ENCODE measurements at places on chromosomes 2 and 18.

- DNase-seq: no peak
These were observed 8.5 kb downstream of the ACOXL start for GRCh38 chr2:110740747-110741349.

DNA sequence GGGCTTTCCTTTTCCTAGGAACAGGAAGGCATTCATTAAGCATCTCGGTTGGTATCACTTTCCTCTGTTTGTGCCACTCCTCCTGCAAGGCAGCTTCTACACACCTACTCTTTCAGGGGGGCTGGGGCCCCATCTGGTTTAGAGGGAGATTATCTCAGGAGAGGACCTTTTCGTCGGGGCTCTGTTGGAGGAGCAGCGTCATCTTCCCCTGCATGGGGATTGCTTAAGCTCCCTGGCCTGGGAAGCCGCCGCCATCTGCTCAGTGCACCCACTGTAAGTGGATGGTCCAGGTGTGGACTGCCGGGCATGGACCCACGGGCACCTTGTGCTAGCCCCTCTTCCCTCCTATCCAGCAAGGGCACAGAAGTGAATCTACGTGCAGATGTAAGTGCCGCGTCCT lies 355.3 kb upstream of the SMIM21 start:
- DNase-seq: no peak

DNA sequence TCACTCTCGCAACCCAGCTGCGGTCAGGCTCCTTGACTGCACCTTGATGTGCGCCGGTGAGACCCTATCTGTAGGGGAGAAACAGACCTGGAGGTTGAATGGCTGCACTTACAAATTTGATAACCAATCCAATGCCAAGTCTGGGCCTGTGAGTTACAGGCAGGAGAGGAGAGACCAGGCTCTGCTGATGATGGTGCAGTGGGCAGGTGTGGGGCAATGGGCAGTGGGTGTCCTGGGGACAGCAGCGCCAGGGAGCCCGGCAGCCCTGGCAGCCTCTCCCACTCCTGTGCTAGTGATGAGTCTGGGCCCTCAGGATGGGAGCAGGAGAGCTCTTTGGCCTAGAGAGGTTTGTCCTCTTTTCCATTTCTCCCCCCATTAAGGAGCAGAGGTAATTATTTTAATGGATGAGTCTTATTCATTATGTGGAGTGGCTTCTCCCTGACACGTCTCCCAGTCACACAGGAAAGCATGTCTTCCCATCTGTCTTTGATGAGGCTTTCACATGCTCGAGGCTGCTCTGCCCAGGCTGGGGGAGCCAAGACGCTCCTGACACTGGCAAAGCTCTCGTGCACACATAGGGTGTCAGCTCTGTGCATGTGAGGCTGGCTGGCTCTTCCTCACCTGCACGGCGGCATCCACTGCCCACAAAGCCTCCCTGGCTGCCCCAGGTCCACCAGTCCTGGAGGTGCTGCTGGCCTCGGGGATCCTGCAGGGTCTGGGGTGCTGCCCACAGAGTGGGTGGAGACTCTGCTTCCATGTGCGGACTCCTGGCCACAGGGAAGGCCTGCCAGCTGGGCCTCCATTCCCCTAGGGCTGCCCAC lies 10.0 kb upstream of the ALLC start:
- no peak for DNase-seq

DNA sequence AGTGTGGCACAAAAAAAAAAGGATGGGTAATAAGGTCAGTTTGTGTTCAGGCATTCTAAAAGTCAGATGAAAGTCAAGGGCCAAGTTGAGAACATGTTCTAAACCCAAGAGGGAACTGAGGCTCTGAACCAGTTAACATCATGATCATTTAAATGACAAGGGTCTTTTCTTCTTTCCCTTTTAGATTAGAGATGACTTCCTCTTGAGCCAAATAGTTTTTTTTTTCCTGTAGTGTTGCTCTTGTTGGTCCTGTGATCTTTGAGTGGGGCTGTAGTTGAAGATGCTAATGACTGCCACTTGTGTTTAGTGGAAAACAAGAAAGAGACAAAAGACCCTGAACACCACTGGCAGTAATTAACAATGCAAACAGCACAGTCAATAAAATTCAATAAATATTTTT lies 482.7 kb upstream of the SYT4 start:
- DNase-seq: no peak

GRCh38 chr18:65260030-65260429 lies 490.8 kb upstream of the CDH7 start:
- DNase-seq: no peak

DNA sequence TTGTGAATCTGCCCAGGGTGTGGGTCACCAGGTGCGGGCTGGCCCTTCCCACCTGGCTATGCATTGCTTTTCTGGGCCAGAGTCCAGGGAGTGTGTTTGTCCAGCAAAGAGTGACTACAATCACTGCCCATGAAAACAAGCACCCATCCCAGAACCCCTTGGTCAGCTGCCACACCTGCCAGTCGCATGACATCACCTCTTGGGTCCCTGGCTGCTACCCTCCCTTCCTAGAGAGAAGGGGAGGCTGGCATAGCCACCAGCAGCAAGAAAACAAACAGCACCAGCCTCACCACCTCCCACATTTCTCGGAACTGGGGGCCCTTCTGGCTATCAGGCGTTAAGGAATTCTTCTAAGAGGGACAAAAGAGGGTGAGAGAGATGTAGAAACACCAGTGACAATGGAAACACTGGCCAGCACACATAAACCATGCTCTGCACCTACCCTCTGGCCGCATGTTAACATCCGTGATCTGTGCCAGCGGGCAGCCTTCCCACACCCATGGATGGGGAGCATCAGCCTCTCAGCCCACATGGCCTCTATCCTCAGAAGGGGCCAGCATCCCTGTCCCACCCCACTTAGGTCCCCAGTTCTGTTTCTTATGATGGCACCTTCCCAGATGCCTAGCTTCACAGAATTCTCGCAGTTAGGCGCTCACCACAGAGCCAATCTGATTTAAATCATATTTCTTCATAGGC lies 109.7 kb upstream of the GLI2 start:
- no peak for DNase-seq

DNA sequence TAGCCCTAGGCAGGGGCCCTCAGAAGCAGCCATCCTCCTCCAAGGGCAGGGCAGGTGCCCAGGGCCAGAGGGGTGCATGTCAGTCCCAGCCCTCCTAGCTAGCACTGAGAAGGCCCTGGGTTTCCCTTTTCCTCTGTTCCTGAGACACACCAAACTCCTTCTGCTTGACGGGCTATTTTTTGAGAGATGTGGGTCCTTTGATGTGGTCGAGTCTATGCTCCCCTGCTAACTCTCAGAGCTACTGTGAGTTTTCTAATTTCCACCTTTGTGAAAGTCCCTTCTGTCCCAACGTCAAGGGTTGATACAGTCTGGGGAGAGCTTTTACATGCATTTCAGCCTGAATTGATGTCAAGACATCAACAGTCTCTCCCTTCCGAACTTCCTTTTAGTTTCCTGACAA lies 51.4 kb downstream of the TRPM8 start:
- DNase-seq: no peak

DNA sequence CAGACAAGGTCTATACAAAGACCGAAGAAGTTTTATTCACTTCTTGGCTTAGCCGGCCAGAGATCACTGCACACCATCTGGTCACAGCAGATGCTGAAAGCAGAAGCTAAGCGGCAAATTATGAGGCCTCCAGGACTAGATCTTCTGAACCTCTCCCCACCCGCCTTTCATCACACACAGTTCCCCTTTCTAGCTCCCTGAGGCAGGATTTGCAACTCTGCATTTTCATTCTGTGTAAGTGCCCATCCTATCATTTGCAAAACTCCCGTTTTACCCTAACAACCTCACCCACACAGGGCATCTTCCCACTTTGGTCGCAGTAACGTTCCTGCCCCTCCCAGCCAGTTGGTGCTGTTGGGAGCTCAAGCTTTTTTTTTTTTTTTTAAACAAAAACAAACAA lies 3.1 kb upstream of the MOB1A start:
- DNase-seq: peak; percentile 96

DNA sequence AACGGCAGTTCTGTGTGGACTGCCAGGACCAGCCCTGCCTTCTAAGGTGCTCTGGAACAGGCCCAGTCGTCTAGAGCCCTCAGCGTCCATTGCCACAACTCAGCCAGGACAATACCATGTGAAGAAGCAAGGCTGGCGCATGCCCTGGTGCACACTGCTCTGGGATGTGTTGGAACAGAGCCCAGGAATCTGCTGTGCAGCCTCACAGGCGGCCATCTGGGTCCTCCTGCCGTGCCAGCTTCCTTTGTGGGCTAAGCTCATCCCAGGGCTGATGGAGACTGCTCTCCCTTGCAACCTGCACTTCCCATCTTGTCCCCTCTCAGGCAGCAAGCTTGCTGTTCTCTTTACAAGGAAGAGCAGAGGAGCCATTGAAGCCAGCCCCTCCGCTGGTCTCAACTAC lies 246.4 kb upstream of the PXDN start:
- no peak for DNase-seq

DNA sequence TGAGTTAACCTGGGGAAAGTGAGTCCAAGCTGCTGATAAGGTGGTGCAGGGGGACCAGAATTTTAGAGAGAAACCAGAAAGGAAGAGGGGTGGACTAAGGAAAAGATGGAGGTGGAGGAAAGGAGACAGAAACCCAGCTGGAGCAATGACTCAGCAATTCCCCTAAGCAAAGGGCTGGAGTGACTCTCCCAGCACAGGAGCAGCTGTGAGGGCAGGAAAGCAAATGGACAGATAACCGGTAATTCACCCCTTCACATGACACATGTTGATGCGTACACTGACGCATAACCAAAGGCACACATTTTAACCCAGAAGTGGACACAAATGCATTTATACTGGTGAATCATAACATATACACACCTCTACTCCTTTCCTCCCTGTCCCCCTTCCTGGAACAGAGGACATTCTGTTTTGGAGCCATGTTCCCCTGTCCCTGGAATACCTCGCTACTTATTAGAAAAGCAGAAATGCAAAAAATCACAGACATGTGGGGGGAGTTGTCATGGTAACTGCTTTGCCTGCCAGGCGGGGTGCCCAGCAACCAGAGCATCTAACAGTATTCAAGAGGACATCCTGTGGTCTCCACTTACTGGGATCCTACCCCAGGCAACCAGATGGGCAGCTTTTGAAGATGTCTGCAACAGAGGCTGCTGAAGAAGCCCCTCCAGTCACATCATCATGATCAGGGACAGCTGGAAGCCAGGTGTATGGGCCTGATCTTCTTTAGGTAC lies 4.7 kb downstream of the CDK5R2 start:
- DNase-seq: no peak

DNA sequence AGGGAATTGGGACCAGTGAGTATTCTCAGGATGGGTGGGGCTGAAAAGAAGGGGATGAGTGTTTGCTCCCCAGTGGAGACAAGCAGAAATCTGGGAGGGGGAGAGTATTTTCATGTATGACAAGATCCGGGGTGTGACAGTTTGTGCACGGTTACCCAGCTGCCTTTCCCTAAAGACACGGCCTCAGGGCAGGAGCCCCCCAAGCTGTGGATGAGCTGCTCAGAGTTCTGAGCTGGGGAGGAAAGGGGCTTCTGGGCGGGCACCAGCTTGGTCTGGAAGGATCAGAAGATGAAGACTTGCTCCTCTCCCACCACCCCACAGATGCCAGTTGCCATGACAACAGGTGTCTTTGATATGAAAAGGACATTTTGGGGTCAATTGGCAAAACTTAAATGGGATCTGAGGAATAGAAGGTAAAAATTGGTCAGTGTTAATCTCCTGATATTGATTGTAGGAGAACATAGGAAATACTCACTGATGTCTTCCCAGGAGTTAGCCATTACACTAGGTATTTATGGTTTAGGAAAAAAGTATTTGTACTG lies 29.2 kb downstream of the ZCCHC2 start:
- DNase-seq: no peak

DNA sequence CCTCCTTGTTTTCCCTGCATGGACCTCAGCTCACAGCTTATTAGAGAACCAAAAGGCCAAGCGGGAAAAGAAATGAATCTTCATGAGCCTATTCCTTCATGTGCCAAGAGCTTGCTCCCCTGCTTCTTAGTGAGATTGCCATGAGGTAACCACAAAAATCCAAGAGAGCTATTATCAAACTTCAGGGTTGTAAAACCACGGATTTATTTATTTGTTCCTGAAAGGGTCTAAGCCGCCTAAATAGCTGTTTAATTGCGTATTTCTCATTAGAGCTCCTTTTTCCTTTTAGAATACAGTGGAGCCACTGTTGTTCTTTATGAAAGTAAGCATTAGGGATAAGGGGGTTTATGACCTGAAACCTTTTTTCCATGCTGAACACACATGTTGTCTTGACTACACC lies 58.0 kb downstream of the SRD5A2 start:
- DNase-seq: no peak

- DNase-seq: no peak
These were observed 137.0 kb downstream of the DNAH6 start for GRCh38 chr2:84653302-84653701.

DNA sequence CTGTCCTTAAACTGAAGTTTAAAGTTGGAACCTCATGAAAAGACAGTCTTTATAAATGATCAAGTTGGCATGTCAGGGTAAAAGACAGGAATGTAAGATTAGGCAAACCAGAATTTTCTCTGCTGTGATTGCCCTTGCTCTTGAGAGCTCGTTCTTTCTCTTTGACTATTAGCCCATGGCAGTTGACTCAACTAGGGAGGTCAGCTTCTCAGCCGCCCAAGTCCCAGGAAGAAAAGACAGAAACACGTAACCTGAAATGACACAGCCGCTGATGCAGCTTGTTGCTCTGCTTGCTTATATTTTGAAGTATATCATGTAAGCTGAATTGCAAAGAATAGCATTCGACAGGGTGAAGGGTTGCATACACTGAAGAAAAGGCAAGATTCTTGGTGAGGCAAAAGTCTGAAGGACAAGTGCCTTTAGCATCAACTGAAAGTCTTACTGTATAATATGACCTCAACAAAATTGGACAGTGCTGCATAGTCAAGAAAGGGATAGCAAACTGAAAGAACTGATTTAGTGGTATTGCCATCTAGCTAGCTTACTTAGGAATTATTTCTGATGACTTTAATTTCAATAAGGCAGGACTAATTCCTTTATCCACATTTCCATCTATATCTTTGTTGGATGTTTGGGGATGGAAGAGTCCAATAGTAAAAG lies 54.7 kb downstream of the ARHGAP15 start:
- no peak for DNase-seq

DNA sequence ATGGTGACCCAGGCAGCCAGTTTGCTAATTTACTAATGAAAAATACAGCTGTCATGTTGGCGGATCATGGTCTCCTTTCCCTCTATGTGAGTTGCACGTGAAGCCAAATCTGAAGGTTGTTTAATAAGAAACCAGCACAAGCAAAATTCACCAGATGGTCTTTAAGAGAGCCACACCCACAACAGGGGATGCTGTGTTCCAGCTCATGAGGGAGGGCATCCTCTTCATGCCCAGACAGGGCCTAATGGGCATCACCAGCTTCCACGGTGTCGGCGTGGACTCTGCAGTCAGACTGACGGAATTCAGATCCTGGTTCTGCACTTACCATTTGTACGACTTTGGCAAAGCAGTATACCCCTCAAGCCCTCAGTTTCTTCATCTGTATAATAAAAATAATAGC lies 39.9 kb downstream of the TMEM247 start:
- DNase-seq: no peak
